Activated CD4-positive, alpha-beta T cell treated with anti-CD3 and anti-CD28 coated beads for 1 hour (primary cell): ENCODE measurements at places on chromosomes 2 and 18.

DNA sequence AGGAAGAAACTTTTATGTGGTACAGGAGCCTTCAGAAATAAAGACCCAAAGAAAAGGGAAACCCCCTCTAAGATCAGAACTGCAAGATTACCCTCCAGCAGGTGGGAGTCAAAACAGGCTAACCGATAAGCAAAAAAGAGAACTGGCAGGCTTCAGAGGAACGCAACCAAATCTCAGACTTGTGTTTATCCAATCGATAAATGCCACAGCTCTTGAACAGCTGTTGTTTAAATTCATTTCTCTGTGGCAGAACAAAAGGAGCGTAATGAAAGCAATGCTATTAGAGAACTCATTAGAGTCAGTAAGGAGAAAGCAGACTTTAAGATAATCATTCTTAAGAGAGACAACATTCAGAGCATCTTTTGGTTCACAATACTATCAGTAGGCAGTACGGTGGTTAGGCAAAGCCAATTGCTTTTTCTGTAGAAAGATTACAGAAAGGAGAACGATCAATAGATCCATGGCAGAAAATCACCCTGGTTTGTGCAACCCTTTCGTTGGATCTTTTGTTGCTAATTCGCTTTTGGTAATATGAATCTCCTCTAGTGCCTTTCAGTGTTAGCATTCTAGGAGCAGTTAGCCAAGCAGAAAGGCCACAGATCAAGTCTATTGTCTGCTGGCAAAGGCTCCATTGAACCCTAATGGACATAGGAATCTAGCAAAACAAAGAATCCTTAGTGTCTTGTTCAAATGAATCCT, 476.4 kb upstream of the CHST9 start:
- no peak for DNase-seq

GRCh38 chr2:109102588-109103233, 26.3 kb upstream of the SH3RF3 start:
- DNase-seq: no peak

DNA sequence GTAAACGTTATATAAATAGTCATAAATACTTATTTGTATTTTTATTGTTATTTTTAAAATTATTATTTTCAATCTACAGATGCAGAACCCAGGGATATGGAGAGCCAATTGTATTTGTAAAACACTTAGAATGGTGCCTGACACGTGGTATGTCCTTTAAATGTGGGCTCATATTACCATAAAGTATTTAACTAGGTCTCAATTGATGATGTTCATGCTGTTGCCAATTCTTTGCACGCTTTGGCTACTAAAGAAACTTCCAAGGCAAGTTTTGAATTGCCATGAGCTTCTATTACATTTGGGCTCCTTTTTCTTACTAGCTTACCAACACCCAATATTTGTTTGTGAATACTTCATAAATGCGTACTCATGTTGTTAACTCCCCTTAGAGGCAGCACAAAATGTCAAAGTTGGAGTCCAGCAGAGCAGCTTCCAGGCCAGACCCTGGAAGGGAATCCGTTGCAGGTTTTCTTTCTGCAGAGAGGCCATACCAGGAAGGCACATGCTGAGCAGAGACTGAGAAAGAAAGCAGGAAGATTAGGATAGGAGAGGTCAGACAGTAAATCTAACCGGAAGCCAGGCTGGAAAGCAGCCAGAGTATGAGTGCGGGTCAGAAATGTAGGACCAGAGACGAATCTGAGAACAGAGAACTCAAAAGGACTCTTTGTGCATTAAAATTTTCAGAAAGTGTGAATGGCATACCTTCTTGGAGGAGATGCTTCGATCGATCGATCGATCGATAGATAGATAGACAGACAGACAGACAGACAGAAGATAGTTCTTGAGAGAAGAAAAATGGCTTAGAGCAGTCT, 4.2 kb upstream of the NOSTRIN start:
- no peak for DNase-seq

- DNase-seq: no peak
Measured at GRCh38 chr2:55099493-55099877, 49.2 kb upstream of the RTN4 start.

DNA sequence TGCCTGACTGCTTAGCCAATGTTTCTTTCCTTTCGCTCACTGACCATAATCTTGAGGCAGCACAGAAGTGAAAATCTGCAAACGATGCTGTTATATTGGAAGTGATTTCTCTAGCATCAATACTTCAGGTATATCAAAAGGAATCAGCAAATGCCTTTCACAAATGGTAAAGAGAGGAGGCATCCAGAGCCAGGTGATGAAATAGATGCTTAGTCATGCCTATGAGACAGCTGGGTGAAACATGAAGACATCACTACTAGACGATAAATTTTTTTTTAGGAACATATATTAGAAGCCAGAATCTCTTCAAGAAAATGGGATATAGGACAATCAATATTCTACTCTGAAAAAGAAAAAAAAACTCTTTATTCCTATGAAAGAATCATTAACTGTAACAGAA, 249.2 kb upstream of the SLC39A10 start:
- DNase-seq: no peak

- DNase-seq: no peak
Measured at GRCh38 chr18:48752928-48753327, 197.8 kb downstream of the SMAD7 start.

DNA sequence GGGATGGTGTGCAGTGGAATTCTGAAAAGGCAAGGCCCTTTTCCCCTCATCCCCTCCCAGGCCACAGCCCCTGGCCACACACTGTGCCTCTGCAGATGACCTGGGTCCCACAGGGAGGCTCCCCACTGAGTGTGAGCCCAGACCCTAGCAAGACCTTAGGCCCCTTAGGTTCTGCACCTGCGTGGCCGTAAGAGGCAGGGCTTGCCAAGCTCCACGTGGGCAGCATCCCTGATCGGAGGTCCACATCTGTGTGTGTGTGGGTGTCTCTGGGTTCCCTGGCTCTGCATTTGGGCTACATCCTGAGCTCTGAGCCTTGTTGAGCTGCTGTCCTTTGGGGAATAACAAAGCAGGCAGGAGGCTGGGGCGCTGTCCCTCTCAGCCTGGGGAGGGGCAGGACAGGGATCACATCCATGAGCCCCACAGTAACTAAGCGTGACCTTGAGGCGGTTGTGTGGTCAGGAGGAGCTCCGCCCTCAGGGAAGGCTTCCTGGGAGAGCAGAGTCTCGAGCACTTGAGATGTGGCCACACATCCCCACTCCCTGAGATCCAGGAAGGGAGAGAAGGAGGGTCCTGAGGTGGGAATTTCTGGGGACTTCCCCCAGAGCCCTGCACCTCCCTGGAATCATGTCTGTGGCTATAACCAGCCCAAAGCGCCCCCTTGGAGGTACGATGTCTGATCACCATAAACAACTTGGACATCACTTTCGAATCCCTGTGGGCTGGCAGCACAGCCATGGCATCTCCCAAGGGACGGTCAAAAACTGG, 84.8 kb downstream of the STPG4 start:
- DNase-seq: no peak

GRCh38 chr18:59897321-59897954, 2.4 kb upstream of the PMAIP1 start:
- DNase-seq: no peak

GRCh38 chr2:163247156-163247846, 408.7 kb upstream of the KCNH7 start:
- DNase-seq: no peak

- DNase-seq: no peak
Measured at GRCh38 chr2:103739186-103739585, 977.4 kb downstream of the TMEM182 start.

DNA sequence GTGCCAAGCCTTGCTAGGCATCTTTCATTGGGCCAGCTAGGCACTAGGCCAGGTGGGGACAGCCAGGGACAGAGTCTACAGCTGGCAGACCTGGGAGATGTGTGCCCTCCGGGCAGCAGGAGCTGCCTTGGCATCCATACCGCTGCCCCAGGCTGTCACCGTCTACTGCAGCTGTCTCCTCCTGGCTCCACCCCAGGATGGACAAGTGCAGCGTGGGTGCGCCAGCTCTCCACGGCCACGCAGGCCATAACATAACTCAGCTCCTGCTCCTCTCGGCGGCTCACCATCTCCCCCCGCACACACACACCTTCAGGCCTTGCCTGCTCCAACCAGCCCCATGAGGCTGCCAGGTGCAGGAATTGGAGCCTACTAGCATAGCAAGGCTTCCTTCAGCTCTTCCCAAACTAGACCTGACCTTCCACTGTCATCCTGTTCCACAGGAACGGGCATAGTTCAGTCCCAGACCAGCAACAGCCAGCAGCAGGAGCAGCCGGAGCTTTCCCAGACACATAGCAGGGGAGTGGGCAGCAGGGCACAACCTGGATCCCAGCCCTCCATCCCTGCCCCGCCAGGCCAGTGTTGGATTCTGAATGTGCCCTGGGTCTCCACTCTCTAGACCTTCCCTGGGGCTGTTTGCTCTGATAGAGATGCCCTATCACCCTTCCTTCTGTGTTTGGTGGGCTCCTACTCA, 2.5 kb upstream of the ADRA2B start:
- DNase-seq: no peak

DNA sequence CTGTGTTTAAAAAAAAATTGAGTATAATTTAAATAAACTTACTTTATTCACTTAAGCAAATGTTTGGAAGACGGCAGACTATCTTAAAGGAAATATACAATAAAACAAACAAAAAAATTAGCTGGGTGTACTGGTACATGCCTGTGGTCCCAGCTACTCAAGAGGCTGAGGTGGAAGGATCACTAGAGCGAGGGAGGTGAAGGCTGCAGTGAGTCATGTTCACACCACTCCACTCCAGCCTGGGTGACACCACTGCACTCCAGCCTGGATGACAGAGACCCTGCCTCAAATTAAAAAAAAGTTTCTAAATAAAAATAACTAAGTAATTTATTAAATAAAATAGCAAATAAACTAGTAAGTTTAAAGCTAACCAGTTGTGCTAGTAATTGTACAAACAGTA, 7.5 kb downstream of the PUM2 start:
- DNase-seq: no peak

GRCh38 chr2:82494739-82495138, 1964.3 kb downstream of the SUCLG1 start:
- DNase-seq: no peak

GRCh38 chr2:74982577-74982976, 24.1 kb downstream of the POLE4 start:
- no peak for DNase-seq

DNA sequence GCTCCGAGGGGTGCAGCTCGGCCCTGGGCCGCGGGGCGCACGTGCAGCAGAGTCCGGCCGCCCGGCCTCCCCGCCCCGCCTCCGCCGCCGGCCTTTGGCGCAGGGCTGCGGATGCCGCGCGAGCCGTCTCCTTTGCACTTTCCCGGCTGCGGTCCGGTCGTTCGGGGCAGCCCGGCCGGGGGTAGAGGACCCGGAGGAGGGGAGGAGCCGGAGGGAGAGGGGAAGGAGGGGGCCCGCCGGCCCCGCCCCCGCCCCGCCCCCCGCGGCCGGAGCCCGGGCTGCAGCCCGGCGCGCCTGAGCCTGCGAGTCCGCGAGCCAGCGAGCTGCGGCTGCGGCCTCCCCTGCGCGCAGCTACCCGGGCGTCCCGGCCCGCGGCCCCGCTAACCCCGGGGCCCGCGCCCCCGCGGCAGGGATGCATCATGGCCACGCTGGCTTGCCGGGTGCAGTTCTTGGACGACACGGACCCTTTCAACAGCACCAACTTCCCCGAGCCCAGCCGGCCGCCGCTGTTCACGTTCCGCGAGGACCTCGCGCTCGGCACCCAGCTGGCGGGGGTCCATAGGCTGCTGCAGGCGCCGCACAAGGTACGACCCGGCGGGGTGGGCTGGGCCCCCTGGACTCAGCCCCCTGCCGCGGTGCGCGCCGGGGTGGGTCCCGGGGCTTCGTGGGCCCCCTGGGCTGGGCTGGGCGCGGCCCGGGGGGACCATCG, at the start of gene FHOD3:
Gene FHOD3 (plus strand): TSS at position 297 of the 709 bp plus-strand sequence. CDS start 123 bp downstream, at position 420.
- DNase-seq: no peak

- DNase-seq: no peak
Measured at GRCh38 chr2:150346806-150347205, 140.7 kb downstream of the RND3 start.

- DNase-seq: no peak
Measured at GRCh38 chr2:144452169-144452988, 67.5 kb downstream of the ZEB2 start.

DNA sequence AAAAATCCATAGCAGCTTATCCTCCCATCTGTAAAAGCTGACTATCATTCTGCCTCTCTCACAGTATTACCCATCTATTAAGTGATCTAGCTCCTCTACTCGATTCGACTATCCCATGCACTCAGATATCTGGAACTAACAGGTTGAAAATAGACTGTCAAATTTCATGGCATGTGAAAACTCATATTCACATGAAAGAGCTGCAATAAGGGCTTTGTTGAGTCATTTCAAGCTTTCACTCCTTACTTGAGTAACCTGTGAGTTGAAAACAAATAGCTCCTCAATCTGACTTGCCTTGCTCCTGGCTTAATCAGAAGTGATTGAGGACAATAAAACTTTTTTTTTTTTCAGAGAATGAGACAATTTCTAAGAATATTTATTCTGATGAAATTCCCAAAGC, 192.4 kb upstream of the ERBB4 start:
- no peak for DNase-seq

- DNase-seq: no peak
Measured at GRCh38 chr2:2570360-2570759, 239.3 kb upstream of the MYT1L start.

GRCh38 chr2:144358979-144359541, 160.9 kb downstream of the ZEB2 start:
- no peak for DNase-seq

DNA sequence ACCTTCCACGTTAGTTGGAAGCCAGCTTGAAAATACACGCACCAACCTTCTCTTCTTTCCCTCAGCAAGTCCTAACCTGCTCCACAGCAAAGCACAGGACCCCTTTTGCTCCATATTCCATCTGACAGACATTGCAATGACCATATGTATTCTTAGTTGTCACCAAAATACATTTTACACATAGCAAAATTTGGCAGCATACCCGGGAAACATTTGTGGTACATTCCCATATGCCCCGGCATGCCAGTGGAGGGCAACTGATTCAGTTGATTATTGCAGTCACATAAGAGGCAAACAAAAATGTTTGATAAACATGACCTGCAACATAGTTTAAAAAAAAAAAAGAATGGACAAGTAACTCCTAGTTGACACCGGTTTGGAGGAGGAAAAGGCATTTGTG, 202.1 kb upstream of the UBE2E3 start:
- no peak for DNase-seq

DNA sequence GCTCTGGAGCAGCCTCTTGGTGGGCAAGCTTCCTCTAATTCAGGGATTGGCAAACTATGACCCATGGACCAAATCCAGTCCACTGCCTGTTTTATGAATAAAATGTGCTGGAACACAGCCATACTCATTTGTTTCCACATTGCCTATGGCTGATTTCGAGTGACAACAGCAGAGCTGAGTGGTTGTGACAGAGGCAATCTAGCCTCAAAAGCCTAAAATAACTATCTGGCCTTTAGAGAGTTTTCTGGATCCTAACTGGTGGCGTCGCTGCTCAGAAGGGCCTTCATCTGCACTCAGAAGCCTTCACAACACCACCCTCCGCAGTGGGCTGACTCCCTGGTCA, 147.1 kb downstream of the CCBE1 start:
- DNase-seq: no peak

GRCh38 chr2:85388878-85389538, 21.2 kb downstream of the CAPG start:
- DNase-seq: no peak

- DNase-seq: no peak
Measured at GRCh38 chr18:26405190-26405801, 143.1 kb downstream of the KCTD1 start.

- no peak for DNase-seq
Measured at GRCh38 chr2:210477496-210477895, 937 bp upstream of the LANCL1 start.
